ENCODE measurements at places on chromosomes 3 and 15.

GRCh38 chr15:66004618-66005262, 135.4 kb downstream of the RAB11A start:
- no peak for DNase-seq

GRCh38 chr3:151135541-151136337, 50.3 kb downstream of the MED12L start:
- DNase-seq: no peak

GRCh38 chr3:50154476-50154839, 666 bp upstream of the SEMA3F start:
- no peak for DNase-seq

GRCh38 chr3:45143673-45144671, 2.2 kb downstream of the CDCP1 start:
- no peak for DNase-seq

DNA sequence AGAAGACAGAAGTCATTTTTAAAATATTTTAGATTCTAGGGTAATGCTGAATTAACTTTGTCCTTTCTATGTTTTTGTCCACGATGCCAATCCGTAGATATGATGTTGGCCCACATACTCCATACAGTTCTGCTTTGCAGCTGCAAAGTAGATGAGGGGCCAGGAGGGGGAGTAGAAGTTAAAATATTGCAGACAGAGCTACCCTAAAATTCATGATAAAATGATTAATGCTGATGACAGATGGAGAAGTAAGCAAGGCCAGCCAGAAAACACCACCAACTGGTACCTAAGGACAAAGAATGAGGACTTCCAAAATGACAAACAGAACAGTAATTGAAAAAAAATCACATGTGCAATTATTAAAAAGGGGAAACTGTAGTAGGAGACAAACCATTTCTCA, 756.6 kb upstream of the ARPP21 start:
- no peak for DNase-seq

DNA sequence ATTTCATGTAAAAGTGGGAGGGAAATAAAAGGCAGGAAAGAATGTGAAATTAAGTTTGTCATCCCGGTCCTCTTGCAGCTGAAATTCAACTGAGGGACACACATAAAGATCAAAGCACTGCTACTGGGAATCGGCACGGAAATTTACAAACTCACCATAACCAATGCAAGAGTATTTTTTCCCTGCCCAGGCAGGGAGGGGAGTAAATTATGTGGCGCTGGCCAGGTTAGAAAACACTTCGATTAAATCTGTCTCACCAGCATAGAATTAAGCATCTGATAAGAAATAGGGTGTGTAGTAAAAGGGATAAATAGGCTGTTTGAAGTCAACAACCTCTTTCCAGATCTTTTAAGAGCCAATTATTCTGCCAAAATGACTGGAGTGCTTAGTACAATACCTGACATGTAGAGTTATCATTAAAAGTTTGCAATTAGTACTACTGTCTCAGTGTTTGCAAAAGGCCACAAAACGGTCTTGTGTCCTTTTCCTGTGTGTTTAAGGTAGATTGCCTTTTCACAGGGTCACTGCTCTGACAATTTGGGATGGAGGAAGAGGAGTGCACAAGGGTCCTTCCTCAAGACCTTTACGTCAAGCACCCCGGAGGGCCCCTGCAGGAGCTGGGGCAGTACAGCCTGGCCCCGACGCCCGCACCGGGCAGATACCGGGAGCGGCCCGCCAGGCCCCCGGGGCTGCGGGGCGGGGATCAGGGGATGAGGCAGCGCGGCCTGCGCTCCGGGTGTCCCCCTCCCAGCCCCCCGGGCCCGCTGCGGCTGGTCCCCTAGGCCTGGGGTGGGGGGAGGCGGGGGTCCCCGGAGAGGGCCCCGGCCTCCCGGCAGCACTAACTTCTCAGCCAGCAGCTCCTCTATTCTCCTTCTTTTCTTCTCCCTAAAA, 651 bp downstream of the UBA3 start:
- no peak for DNase-seq

- DNase-seq: no peak
These were observed 70.2 kb downstream of the EFCAB12 start for GRCh38 chr3:129358177-129358771.

DNA sequence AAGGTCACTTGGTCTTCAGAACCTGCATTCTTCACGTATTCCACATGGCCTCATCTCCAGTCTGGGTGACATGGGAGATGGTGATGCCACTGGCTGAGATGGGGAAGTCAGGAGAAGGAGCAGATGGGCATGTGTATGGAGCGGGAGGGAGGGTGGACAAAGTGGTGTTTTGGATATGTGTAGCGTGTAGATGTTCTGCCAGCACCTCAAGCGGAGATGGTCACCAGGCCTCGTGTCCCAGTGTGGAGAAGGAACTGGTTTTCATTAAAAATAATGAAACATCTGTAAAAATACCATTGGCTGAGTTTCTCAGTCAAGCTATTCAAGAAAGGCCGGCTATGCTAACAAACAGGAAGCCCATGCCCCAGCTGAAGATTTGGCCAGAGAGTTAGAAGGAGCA, 26.2 kb downstream of the LARP6 start:
- no peak for DNase-seq

DNA sequence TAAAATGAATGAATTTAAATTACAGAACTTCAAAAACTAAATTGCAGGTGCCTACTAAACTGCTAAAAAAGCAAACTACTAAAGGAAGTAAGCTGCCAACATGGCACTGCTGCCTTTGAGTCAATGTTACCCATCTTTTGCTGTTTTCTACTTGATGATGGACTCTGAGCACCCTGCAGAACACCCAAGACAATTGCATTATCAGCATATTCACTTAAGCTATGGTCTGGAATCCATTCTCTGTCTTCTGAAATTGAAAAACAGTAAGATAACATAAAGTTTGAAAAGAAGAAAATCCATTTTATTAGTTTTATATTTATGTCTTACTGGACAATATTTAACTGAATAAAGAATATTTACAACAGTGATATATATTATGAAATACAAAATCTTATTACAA, 91.4 kb downstream of the ZBBX start:
- no peak for DNase-seq

DNA sequence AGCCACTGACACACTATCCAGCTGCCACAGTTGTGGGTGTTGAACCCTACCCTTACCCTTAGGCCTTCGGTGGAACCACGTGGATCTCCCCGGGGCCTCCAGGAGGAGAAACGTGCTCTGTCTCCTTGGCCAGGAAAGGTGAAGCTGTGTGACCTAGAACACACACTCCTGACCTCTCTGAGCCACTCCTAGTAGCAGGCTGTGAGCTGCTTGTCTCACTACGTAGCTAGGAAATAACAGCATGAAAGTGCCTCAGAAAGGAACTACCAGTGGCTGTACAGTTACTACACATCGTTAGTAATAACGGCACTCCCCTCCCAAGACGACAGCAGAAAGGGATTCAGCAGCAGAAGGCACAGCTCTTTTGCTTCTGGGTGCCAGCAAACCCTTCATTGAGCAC, 36.2 kb upstream of the SLC6A6 start:
- DNase-seq: no peak

GRCh38 chr3:191342411-191342810, 12.1 kb upstream of the UTS2B start:
- no peak for DNase-seq

DNA sequence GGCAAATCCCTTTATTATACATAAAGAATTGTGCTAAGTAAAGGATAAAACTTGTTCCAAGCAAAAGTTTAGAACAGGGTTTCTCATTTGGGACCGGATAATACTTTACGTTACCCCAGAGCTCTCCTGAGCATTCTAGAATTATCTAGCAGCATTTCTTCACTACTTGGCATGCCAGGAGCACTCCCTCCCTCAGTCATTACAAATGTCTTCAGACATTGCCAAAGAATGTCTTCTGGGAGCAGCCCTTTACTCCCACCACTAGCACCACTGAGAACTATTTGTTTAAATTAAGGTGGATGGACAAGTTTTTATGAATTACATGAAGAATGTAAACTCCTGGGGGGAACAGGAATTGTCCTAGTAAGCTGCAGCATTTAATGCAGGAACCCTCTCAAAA, 516.4 kb downstream of the GBE1 start:
- no peak for DNase-seq

DNA sequence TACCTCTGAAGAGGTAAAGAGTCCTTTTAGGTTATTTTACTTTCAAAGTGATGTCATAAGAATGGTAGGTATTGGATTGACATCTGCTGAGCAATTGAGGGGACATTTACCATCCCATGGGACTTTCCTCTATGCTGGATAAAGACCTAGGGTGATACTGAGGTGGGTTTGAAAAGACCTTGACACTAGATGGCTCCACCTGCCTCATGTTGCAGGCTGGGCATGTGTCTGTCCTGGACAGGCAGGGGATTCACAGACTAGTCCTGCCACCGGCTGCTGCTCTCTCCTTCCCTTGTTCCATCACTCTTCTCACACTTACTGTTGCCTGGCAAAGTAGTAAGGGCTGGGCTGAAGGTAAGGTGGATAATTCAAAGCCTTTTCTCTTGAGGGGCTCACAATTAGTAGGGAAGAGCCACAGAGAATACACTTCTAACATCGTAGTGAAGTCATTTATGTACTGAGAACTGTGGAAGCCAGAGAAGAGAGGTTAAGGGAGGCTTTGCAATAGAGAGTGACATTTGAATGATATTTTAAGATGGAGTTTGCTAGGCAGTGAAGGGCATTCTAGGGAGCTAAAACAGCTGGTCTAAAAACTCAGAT, 27.7 kb downstream of the TRAK1 start:
- no peak for DNase-seq

DNA sequence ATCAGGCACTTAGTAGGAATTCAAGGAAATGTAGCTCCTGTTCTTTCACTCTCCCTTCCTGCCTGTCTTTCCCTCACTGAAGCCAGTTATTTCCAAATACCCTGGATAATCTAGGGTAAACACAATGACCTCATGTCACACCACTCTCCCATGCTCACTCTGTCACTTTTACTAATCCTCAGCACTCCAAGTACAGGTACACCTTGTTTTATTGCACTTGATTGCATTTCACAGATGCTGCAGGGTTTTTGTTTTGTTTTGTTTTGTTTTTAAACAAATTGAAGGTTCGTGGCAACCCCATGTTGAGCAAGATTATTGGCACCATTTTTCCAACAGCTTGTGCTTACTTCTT, 40.8 kb downstream of the PPM1L start:
- no peak for DNase-seq

Measured in NCI-H1417 treated with DMSO at 0.1 percent for 48 hours (cell line).